CD4-positive, alpha-beta T cell treated with Interleukin-12 subunit alpha and Interleukin-12 subunit beta, for 1 hour (primary cell): ENCODE measurements at places on chromosomes 12 and 14.
A peak's percentile ranks its signal among the peaks of the same experiment; 100 is the strongest.

GRCh38 chr12:46388427-46389021 is 16.0 kb upstream of the SLC38A2 start:
- no peak for DNase-seq

GRCh38 chr12:1920971-1921370 is 2.5 kb upstream of the CACNA2D4 start:
- no peak for DNase-seq

DNA sequence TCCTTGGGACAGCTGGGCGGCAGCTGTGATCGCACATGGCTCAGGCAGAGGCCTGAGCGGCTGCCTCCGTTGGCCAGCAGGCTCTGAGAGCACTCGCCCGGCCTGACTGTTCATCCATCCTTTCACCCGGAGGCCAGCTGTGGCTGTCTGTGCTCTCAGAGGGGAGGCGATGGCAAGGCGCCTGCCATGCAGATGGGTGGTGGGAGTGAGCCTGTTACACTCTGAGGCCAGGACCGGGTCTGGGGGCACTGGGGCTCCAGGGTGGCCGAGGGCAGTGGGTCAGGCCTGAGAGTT is 292.3 kb downstream of the TMEM121 start:
- DNase-seq, result no peak

DNA sequence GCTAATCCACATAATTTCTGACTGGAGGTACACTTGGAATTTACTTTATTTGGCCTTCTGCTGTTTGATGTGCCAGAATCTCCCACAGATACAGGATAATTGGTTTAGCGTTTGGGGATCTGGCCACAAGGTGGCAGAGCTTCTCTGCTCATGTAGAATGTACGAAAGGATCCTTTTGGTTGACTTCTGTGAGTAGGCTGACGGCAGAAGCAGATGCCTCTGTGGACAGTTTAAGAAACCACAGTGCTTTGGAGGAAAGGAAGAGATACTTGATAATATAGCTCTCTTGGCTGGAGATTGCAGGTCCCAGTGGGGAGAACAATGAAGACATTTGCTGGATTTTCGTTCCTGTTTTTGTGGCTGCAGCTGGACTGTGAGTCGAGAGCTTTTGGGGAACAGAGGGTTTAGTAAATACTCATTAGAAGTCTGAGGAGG is 75.3 kb upstream of the OR4E1 start:
- peak; percentile 56 for DNase-seq

GRCh38 chr12:71665090-71665463 is 976 bp downstream of the THAP2 start:
- DNase-seq, result no peak

- no peak for DNase-seq
Observed at GRCh38 chr14:93531644-93532043, 100.9 kb downstream of the UNC79 start.
